Lung microvascular endothelial cell (primary cell): ENCODE measurements at places on chromosomes 2 and 18.

DNA sequence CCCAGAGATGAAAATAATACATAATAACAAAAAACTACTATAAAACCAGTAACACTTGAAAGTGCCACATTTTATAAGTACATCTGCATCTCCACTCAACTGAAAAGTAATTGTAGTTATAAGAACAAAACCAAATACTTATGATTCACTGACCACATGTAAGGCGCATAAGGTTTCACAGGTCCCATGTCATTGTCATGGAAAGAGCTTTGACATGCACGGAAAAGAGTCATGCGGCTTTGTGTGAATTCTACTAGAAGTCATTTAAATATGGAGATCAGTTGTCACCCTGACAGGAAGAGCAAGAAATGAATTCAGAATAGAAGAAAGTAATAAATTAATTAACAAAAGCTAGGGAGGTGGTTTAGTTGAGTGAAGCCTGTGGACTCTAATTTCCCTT is 459.1 kb downstream of the CDH2 start:
- DNase-seq, result no peak

DNA sequence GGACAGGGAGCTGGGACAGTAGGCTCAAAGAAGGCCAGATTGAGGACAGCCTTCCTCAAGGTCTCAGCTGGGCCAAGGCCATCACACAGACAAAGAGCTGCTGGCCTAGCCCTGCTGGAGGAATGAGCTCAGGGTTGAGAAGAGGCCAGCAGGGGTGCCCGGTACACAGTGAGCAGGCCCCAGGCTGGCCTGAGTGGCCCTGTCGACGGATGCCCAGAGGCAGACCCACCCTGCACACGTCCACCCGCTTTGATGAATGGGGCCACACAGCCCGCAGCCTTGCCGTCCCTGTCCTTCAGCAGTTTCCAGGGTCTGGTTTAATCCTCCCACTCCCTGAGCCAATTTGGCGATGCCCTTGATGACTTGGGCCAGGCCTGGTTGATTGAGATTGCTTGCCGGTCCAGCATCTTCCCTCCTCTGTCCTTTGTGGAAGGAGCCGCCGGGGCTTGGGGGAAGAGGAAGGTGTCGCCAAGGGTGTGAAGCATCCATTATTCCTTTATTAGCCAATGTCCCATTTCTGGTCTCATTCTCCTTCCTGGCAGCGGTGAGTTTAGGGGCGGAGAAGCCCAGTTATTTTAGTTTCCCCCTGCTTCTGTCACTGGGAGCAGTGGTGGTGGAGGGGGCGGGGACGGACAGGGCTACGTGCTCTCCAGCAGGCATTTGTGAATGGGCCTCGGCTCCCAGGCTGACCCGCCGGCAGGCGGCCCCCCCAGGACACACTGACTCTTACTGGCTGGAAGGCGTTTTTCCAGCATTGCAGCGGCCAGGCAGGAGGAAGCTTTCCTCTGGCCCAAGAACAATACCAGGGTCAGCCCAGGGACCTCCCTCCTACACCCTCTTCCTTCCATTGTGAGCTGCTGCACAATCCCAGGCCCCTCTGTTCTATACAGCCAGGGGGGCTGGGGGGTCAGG is 141.8 kb downstream of the CTIF start:
- peak; percentile 92 for DNase-seq

GRCh38 chr2:173075056-173075780 is 428 bp upstream of the MAP3K20 start:
- DNase-seq, result no peak

DNA sequence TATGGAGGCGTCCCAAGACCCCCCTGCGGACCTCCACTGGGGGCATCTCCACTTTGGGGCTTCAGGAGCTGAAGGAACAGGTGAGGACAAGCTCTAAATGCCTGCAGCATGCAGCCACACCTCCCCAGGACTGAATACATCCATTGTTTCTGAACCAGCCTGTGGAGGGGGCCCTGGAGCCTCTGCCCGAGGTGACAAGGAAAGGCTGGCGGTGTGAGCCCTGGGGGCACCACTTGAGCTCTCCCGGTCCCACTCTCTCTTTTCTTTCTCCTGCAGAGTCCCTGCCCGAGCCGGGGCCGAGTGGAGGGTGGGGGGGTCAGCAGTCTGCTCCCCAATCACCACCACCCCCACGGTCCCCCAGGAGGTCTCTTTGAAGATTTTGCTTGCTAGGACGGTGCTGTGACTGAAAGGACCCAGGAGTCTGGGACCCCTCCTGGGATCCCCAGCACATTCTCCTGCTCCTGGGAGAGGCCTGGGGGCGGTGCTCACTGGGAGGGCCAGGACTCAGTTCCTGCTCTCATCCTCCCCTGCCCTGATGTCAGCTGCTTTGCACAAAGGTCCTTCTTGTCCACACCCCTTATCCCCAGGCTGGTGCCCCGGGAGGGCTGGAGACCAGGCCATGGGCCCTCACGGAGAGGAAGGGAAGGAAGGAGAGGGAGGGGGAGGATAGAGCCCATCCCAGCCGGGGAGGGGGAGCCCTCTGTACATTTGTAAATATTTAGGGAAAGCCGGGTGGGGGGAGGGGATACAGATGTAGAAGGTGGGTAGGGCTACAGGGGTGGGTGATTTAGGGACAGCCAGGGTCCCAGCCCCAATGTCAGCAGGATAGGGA is 5.7 kb downstream of the CHPF start:
- no peak for DNase-seq

GRCh38 chr2:54597153-54597848 is 126.2 kb upstream of the EML6 start:
- no peak for DNase-seq

DNA sequence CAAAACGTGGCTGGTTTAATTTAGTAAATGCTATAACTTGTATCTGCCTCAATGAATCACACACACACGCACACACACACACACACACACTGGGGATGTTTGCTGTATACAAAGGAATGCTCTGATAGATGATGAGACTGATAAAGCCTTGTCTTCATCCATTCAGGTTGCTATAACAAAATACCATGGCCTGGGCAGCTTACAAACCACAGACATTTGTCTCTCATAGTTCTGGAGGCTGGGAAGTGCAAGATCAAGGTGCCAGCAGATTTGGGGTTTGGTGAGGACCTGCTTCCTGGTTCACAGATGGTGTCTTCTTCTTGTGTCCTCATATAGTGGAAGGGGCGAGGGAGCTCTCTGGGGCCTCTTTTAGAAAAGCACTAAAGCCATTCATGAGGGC is 149.5 kb upstream of the HDAC4 start:
- DNase-seq, result no peak

DNA sequence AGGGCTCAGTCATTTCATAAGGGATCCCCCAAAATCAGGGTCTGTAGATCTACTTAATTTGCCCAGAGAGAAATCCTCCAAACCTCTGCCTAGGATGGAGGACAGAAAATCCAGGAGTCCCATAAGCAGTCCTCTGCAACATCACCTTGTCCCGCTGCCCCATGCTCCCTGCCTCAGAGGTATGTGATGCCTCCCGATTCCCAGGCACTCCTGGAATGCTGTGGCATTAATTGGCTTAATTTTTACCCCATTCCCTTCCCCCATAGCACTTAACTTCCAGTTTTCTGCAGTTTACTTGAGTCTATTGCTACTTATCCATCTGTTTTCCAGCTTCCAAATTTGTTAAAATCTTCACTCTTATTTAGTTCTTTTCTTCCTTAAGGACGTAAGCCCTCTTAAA is 91.6 kb upstream of the TSPYL6 start:
- DNase-seq, result no peak

DNA sequence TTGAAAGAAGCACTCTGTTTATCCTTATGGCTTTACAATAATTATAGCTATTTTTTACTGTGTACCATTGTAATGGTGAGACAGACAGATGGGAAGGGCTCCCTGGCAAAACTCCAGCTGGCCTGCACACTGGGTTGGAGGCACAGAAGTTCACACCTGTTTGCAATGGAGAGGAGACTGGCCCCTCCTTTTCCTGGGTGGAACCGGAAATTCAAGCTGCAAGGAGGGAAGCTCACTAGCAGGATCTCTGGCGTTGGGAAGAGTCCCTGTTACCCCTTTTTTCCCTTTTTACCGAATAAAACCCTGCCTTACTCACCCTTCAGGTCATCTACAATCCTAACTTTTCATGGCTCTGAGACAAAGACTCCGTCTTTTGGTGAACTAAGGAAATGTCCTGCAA is 100.3 kb upstream of the TFPI start:
- peak; percentile 16 for DNase-seq

DNA sequence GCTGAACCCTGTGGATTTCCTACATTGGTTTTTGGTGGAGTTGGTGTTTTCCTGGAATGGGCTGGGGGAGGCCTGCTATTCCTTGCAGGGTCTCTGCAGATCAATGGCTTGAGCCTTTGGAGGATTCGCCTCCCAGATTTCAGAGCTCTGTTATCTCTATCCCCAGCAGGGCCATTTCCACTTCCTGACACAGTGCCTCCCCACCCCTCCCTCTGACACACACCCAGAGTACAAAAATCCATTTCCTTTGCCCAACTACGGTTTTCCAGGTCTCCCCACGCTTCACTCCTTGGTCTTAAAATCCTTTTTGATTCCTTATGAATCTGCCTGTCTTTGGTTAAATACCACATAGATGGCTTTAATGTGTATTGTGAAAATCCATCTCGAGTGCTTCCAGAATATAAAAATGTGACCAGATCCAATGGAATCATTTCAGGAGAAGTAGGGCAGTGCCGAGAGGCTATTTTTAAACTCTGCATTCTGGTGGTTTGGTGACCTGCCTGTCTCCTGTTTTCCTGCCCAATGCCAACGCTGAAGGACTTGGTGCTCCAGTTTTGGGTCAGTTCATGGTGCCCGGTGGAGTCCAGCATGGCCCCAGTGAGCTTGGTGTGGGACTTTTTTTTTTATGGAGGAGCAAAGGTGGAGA is 60.9 kb downstream of the ARL4C start:
- DNase-seq, result peak; percentile 38

- DNase-seq, result no peak
Measured at GRCh38 chr2:24763843-24764242, 29.3 kb downstream of the PTRHD1 start.

DNA sequence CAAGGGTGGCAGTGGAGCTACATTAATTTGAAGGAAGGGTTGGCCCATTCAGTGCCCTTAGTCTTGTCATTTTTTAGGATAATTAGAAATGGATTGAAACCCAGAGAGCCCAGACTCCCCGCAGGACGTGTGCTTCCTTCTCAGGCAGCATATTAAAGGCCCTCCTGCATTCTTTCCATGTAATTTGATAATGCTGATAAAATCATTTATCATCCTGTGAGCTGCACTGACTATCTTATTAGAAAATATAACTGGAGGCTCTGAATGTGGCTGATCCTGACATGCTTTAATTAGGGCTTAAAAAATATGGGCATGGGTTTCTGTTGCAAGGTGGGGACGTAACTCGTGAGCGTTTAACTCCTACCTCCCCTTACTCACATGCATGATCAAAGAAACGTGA is 148.1 kb downstream of the ACKR3 start:
- no peak for DNase-seq

DNA sequence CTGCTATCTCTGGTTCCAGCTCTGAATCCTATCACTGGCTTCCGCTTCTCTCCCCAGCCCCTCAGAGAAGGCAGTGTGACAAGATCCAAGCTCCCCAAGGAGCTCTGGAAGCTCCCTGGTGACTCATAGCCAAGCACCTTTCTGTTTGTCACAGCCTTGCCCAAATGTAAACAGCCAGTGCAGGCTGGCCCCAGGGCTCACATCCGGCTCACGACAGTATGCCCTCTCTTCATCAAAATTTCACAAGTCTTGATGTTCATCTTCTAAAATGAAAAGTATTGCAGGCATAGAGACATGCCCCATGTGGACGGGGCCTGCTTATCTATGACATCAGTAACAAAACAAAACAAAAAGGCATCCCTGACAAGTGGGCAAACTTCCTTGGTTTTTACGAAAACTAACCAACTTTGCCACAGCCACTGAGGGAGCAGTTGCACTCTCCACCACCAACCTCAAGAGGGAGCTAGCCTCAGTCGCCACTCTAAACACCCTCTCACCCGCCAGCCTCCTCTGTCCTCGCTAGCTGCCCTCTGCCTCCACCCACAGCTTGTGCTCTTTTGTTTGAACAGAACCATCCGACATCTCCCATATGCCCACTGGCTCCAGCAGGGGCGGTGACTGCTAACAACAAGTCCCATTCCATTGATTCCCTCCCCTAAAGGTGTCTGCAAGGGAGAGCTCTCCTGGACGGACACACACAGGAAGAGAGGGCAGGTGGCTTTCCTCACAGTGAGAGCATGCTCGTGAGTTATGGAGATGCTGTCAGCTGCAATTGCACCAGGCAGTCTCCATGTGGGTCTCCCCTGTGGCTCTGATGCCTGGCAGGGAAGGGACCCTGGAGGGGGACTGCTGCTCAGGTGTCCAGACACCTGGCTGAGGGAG is 71.0 kb upstream of the DAPL1 start:
- DNase-seq, result no peak

DNA sequence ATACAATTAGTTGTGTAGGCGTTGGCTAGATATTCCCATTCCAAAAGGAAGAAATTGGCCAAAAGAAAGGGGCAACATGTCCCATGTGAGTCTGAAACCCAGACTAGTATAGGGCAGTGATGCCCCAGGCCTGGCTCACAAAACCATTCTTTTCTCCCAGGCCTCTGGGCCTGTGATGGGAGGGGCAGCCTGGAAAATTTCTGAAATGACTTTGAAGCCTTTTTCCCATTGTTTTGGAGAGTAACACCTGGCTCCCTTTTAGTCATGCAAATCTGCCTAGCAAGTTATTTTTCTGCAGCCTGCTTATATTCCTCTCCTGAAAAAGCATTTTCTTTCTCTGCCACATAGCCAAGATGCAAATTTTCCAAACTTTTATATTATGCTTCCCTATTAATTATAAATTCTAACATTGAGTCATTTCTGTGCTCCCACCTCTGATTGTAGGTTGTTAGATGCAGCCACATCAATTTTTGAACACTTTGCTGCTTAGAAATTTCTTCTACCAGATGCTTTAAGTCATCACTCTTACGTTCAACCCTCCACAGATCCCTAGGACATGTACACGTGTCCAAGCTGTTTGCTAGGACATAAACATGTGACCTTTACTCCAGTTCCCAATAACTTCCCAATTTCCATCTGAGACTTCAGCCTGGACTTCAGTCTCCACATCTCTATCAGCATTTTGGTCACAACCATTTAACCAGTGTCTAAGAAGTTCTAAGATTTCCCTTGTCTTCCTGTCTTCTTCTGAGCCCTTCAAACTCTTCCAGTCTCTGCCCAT is 76.1 kb upstream of the MC4R start:
- DNase-seq, result no peak

GRCh38 chr2:179443180-179443579 is 178.5 kb upstream of the SESTD1 start:
- no peak for DNase-seq

GRCh38 chr2:235283246-235283645 is 210.6 kb upstream of the AGAP1 start:
- DNase-seq, result no peak

DNA sequence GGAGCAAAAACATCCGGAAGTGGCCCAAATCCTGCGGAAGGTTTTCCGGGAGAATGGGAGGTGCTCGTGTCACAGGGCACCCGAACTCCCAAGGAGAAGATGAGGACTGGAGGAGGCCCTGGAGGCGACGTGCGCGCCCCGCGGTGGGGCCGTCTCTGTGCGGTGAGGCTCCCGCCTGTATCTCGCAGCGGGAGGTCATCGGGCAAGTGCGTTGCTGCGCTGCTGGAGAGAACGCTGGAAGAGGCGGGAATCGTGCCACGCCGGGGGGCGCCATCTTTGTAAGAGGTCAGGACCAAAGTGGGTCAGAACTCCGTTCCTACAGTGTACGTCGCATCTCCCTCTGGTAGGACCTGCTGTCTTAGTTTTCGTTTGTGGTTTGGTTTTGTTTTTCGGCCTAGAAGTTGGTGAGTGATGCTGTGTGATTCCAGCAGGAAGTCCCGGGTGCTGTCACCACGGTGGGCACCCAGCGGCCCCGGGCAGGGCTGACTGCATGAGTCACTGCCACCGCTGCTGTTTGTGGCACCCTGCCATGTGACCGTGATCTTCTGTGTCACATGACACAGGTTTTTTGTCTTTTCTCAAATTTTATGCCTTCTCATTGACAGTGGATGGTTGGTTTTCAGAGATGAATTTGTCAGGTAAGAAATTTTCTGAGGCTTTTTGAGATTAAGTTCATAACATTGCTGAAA is 21.5 kb upstream of the ATP9B start:
- no peak for DNase-seq
